ENCODE measurements at places on chromosomes 5 and 9.
A peak's percentile ranks its signal among the peaks of the same experiment; 100 is the strongest.

DNA sequence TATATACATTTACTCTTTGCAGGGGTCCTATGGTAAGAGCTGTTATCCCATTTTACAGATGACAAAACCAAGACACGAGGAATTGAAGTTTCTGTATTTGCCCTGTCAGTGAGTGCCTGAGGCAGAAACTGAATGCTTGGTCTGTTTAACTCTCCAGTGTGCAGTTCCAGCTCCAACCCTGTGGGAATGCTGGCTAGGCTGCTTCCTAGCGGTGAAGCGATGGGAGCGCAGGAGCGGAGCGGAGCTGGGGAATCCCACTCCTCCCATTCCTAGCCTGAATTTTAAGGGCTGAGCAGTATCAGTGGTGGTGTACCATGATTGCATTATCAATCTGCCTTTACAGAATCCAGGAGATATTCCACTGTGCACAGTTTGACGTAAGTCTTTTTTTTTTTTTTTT lies 202.3 kb downstream of the LRRC70 start:
- DNase-seq, result no peak

GRCh38 chr9:22913026-22913425 lies 466.4 kb downstream of the DMRTA1 start:
- no peak for DNase-seq

DNA sequence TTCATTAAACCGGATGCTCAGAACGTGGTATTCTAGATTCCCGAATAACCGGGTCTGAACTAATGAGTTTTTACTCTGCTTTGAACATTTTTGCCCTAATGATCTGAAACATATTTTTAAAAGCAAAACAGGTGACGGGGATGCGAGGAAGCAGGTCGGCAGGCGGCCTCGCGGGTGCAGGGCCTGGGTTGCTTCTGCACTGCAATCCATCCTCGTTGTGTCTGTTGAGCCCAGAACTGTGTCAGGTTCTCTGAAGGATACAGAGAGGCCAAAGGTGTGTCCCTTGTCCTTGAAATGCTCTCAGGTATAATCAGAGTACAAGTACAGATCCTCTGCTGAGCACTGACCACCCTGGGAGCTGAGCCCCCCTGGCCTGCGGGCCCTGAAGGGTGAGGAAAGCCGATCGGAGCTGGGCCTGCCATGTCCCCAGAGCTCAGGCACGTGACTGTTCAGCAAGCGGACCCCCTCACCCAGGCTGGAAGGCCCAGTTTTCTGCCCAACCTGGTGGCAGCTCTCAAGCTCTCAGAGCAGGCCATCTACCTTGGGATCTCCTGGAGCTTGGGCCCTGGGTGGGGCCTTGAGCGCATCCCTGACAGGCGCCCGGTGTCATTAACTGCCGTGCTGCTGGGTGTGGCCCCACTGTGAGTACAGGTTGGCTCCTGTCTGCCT lies 151.8 kb downstream of the OLFM1 start:
- DNase-seq, result no peak

DNA sequence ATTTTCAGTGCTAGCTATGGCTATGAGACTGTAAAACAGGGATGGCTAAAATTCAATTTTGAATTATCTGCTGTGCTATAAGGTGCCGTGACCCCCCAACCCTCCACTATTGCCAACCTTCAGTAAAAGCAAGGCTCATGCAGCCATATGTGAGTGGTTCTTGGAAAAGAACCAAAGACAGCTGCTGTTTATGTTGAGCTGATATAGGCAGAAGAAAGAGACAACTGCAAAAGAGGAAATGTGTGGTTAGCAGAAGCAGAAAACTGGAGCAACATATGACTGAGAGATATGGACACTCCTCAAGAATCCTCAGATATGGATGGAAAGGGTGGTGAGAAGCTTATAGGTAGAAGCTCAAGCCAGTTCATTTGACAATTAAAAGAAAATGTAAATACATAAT lies 200.3 kb downstream of the TLE1 start:
- no peak for DNase-seq

GRCh38 chr5:73796164-73797131 lies 170.5 kb downstream of the ARHGEF28 start:
- no peak for DNase-seq

DNA sequence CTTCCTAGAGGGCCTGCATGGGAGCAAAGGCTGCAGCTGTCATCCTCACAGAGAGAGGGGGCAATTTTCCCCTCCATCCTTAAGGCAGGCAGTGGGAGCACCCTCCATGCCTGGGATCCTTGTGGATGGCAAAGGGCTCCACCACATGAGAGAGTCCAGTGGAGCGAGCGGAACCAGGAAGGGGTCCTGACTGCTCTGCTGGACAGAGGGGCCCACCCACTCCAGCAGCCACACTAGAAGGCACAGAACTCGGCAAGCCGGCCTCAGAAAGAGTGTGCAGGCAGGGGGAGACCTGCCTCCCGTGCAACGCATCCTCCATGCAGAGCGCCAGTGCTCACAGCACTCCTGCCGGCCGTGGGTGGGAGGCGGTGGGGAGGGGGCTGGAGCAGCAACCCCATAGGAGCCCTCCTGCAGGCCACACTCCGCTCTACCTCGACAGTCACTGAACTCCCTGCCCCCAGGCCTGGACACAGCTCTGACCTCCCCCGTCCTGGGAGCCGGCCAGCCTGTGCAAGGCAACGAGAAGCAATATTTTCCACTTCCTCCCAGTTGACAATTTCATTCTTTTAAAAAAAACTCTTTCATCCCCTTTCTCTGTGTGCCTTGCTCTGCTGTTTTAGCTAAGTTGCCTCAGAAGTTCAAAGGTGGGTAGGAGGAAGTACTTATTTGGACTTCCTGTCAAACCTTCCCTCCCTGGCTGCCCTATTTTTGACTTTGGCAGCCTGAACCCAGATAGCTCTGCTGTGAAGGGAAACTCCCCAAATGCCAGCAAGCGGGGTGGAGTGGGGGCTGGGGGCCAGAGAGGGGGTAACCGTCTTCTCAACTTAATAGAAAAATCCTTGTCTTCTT lies 5.3 kb upstream of the LCP2 start:
- peak; percentile 24 for DNase-seq
